ENCODE measurements at places on chromosomes 4 and X. TPM values are rescaled to one million over a fixed set of nuclear protein-coding genes. Genes with fewer than 3 reads are reported as not detected.

Gene DOCK11
- 9.7 TPM for polyA plus RNA-seq

Gene CDX4
- not detected for polyA plus RNA-seq

Gene MAGEA2
- polyA plus RNA-seq, result not detected

Gene DGKK
- polyA plus RNA-seq, result 0.09 TPM

Gene ZAR1
- 0.03 TPM for polyA plus RNA-seq

Gene HPGDS
- 5.0 TPM for polyA plus RNA-seq

Gene KLHL13
- 73.6 TPM for polyA plus RNA-seq

Gene SULT1E1
- 134 TPM for polyA plus RNA-seq

Gene VSIG4
- polyA plus RNA-seq, result 8.4 TPM

Gene LGI2
- 3.0 TPM for polyA plus RNA-seq

Gene FRG2
- not detected for polyA plus RNA-seq

Gene ANXA3
- polyA plus RNA-seq, result 81.3 TPM

Gene MAGEB1
- not detected for polyA plus RNA-seq

Gene MSX1
- polyA plus RNA-seq, result 2.8 TPM

Gene ATOH1
- polyA plus RNA-seq, result 34.2 TPM

Gene TMEM31
- 0.43 TPM for polyA plus RNA-seq

Gene ITGB1BP2
- polyA plus RNA-seq, result 3.3 TPM

Gene TLR3
- 2.9 TPM for polyA plus RNA-seq

Gene ARAP2
- polyA plus RNA-seq, result 13.6 TPM

Gene FMR1NB
- 0.04 TPM for polyA plus RNA-seq

Gene CLCN4
- 1.9 TPM for polyA plus RNA-seq

Gene PDZD4
- 10.5 TPM for polyA plus RNA-seq
